ENCODE measurements at places on chromosomes 11 and 22. TPM values are rescaled to one million over a fixed set of nuclear protein-coding genes. Genes with fewer than 3 reads are reported as not detected.

The ZBED5 gene
- 47.3 TPM for total RNA-seq

The B3GAT1 gene
- 0.73 TPM for total RNA-seq

The ANGPTL5 gene
- total RNA-seq: 0.10 TPM

The MARK2 gene
- 19.4 TPM for total RNA-seq

Data from mononuclear cell (primary cell).